ENCODE measurements at places on chromosomes 3 and 15.

DNA sequence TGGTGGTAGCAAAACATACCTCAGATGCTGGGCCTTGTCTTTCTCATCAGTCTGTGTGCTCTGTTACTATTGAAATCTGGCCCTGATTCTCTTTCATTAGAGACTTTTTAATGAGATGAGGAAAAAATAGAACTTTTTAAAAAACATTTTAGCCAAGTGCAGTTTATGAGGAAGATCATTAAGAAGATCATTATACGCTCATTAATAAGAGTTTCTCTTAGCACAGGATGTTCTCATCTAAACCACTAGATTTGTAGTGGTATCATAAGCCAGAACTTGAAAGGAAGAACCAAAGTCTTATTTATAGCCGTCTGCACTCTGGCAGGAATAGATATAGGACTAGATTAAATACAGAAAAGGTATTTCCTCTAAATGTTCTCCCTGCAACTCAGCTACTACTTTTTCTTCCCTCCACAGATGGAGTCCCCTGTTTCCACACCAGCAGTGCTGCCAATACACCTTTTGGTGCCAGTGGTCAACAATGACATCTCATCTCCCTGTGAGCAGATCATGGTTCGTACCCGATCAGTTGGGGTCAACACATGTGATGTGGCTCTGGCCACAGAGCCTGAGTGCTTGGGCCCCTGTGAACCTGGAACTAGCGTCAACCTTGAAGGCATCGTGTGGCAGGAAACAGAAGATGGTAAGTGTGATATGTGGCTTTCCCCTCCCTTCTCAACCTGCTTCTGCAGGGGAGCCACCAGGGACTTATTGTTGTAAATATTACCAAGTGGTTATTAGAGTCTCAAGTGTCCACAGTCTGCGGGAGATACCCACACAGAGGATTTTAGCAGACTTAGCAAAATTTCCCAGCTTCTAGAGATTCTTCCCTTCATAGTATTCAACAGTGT, 152.8 kb downstream of the RBPMS2 start:
- peak; percentile 32 for DNase-seq

GRCh38 chr3:48716508-48716981, 476 bp downstream of the IP6K2 start:
- peak; percentile 30 for DNase-seq

- DNase-seq, result no peak
Measured at GRCh38 chr3:17949101-17949500, 206.7 kb upstream of the TBC1D5 start.

DNA sequence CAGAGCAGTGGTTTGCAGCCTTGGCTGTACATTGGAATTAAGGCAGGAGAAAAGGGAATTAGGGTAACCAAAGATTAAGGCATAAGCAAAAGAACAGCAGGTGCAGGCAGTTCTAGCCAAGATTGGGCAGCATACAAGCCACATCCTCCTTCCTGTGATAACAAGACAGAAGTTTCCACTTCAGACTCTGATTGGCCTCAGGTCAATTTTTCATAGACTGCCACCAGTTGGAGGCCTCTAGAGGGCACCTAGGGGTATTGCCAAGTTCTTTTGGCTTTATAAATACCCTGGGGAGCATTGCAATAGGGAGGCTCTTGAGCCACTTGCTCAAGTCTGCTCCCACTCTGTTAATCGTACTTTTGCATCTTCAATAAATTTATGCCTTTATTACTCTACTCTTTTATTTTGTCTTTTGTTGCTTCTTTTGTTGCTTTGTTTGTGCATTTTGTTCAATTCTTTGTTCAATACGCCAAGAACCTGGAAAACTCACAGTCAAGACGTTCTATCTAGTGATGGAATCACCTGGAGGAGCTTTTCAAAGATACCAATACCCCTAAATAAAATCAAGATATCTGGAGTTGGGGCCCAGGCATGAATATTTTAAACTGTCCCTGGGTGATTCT, 32.2 kb upstream of the FMN1 start:
- peak; percentile 74 for DNase-seq

DNA sequence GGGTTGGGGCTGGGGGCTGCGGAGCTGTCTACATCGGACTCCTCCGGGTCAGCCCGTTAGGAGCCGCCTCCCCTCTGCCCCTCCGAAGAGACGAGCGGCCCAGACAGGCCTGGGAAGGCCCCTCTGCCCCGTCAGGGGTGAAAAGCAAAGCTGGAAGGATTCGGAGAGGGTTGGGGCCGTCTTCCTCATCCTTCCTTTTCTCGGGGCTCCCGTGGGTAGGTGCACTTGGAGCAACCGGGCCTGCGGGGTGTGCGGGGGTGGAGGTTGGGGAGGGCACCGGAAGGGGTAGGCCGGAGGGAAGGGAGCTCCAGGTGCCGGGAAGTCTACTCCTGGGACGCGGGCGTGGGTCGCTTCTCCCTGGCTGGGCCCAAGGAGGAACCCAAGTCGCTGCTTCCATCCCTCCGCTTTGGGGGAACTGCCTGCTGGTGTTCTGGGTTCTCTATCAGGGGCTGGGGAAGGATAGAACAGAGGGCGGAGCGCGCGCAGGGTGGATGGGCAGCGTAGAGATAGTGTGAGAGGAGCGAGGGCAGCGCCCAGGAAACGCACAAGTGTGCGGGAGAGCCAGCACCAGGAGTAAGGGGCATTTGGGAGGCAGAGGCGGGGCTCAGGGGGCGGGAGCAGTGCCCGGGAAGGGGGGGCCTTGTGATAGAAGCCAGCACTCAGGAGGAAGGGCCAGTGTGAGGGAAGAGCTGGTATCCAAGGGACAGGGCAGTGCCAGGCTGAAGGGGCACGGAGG, 590 bp downstream of the POLR2H start:
- DNase-seq, result peak; percentile 52

- no peak for DNase-seq
Measured at GRCh38 chr3:15905041-15905440, 107.3 kb upstream of the ANKRD28 start.

- DNase-seq, result peak; percentile 3
Measured at GRCh38 chr3:34106879-34107278, 308.4 kb downstream of the PDCD6IP start.

- DNase-seq, result no peak
Measured at GRCh38 chr15:69127306-69127705, 33.1 kb upstream of the GLCE start.
